Calu3 (cell line): ENCODE measurements at places on chromosomes 12 and 14. TPM values are rescaled to one million over a fixed set of nuclear protein-coding genes. Genes with fewer than 3 reads are reported as not detected.

The KRT3 gene
- total RNA-seq: not detected in 2 replicates

The TPH2 gene
- 0.38 and 0.54 TPM in 2 replicates for total RNA-seq

DNA sequence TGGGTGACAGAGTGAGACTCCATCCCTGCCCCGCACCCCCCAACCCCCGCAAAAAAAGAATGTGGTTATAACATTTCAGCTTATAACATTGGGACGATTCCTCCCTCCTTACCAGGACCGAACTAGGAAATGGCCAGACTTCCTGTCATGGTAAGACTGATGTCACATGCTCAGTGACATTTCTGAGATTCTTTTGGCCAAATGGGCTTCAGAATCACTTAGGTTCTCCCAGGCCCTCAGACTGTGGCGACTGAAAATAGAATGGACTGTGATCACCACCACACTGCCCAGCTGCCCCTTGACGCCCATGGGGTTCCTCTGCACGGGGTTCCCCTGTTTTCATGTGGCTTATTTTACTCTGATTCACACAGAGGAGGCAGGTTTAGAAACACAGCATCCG, 115.0 kb upstream of the EVL start:
- no peak overlapping the region for H3K27ac ChIP-seq
- no peaks in the 10 kb centered on the region for H3K27me3 ChIP-seq
- no peaks in the 10 kb centered on the region for H3K36me3 ChIP-seq
- H3K4me3 ChIP-seq: no peak overlapping the region
- DNase-seq: no peak

DNA sequence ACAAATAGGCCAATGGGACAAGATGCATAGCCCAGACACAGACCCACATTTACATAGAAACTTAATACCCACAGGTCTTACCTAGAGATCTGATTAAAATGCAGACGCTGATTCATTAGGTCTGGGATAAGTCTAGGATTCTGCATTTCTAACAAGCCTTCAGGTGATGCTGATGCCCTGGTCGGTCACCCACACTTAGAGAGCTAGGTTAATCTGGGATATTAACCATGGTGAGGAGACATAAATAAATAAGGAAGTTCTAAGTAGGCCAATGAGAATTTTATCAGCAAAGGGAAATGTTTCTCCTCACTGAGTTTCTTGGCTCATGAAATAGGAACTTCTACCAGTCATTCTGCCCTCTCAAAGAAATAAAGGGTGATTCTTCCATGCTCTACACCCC, 120.1 kb downstream of the BMP4 start:
- H3K27ac ChIP-seq: no peak overlapping the region
- DNase-seq: no peak
- no peaks in the 10 kb centered on the region for H3K27me3 ChIP-seq
- H3K36me3 ChIP-seq: peaks cover 14% of the 10 kb centered on the region
- H3K4me1 ChIP-seq: peaks cover 41% of the 10 kb centered on the region
- H3K4me3 ChIP-seq: no peak overlapping the region
